Naive thymus-derived CD8-positive, alpha-beta T cell (primary cell): ENCODE measurements at places on chromosomes 11 and 22. TPM values are rescaled to one million over a fixed set of nuclear protein-coding genes. Genes with fewer than 3 reads are reported as not detected.

- no peak for DNase-seq
These were observed 117.6 kb downstream of the DSCAML1 start for GRCh38 chr11:117679461-117679860.

DNA sequence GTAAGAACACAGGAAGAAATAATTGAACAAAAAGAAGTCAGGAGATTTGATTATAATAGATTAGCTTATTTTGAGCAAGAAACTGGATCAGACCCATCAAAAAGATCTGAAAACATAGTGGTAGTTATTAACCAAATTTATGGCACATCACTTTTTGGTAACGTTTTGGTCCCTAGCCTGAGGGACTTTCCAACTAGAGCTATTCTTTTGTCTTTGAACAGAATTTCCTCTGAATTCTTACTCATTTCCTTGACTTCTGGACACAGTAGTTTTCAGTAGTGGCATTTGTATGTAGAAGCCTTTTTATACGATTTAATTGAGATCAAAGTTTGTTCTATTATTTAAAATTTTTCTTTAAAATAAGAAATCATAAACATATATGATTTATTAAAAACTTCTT is 96.5 kb upstream of the PDGFD start:
- no peak for DNase-seq

DNA sequence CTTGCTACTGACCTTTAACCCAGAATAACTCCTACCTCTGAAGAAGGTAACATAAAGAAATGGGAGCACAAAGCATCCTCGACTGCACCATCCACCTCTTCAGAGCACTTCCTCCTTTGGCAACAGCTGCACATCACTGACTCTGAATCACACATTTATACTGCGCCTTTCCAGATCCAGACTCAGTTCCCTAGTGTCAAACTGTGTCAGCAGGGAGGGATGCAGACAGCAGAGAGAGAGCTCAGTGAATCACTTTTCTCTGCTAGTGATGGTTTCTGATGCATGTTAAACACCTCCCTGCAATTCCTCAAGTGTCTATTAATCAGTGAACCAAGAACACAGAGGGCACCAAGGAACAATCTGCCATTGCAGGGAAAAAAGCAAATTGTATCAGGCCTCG is 118.9 kb downstream of the PLEKHA7 start:
- no peak for DNase-seq

The MRGPRE gene
- not detected for total RNA-seq

- DNase-seq = no peak
These were observed 8.5 kb downstream of the ACAD8 start for GRCh38 chr11:134261626-134262488.

The KCNQ1OT1 gene
- 0.22 TPM for total RNA-seq

- DNase-seq = no peak
These were observed 31.9 kb downstream of the ANKK1 start for GRCh38 chr11:113419454-113420003.

- DNase-seq = no peak
These were observed 231.7 kb upstream of the NARS2 start for GRCh38 chr11:78806214-78807004.

DNA sequence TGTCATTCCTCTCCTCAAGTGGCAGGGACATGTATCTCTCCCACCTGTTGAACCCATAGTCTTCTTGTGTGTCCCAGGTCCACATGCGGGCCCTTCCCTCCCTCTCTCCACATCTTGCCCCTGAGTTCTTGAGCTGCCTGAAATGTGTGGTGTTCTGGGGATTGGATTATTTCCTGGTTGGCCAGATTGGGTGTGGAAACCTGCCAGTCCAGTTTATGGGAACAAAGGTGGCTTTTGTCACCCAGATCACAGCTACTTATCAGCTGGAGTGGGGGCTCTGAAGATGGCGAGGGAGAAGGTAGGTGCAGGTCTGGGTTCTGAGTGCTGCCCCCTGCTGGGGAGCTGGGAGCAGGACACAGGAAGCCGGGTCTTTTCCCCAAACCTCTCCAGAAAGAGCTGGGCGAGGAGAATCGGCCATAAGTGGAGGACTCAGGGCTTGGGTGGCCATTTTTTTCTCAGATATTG is 14.2 kb downstream of the DTX4 start:
- peak; percentile 38 for DNase-seq

The PTPRCAP gene
- 212 TPM for total RNA-seq

The RFPL1 gene
- not detected for total RNA-seq

The NRXN2 gene
- total RNA-seq = 0.21 TPM

The NXPE2 gene
- not detected for total RNA-seq

The SCGB2A2 gene
- total RNA-seq = not detected

The LRRC4C gene
- not detected for total RNA-seq

- no peak for DNase-seq
These were observed 1.5 kb upstream of the JAML start for GRCh38 chr11:118226296-118226695.

GRCh38 chr22:45554040-45554406 is 51.3 kb downstream of the FBLN1 start:
- DNase-seq = no peak

- DNase-seq = no peak
These were observed 97.0 kb upstream of the MPPED2 start for GRCh38 chr11:30683176-30683575.

GRCh38 chr22:21626735-21627469 is 2.9 kb downstream of the YDJC start:
- DNase-seq = no peak

GRCh38 chr11:30370164-30370563 is 47.3 kb downstream of the ARL14EP start:
- no peak for DNase-seq

DNA sequence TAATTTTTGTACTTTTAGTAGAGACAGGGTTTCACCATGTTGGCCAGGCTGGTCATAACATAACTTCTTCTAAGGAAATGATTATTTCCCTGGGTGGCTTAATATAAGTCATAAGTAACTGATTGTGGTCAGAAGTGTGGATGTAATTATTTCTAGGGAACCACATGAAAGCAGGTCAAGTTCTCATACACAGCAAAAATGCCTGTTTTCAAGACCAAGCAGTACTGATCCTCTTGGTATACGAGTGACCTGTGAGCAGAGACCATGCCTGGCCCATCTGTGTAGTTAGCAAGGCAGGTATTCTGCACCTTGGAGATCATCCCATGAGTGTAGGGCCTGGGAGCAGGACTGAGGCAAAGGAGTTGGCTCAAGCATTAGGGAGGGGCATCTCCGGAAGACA is 32.5 kb upstream of the NUCB2 start:
- no peak for DNase-seq

The FOLH1 gene
- not detected for total RNA-seq

DNA sequence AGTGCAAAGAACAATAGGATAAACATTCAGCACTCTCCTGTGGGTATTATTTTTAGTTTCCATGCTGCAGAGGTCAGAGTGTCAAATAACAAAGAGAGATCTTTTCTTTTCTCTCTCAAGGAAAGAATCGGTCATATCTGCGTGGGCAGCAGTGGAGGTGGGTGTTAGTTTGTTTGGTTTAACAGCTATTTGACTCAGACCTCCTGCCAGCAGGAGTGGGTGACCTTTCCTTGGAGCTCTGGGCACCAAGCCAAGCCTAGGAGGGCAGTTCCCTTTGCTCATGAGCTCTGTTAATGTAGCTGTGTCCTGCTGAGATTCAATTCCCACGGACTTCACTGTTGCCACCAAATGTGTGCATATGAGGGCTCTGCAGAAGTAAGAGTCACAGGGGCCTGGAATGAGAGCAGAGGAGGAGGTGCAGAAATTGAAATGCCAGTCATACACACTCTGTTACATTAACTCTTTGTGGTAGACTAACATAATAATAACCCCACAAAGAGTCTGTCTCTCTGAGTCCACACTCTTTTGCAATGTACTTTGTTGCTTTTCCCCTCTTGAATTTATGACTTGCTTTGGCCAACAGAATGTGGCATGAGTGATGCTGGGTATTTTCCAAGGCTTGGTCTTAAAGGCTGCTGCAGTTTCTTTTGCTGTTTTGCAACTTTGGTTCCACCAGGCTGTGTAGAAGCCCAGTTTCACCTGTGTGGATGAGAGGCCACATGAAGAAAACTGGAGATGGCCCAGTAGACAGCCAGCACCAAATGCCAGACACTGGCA is 76.0 kb upstream of the GRK3 start:
- no peak for DNase-seq

DNA sequence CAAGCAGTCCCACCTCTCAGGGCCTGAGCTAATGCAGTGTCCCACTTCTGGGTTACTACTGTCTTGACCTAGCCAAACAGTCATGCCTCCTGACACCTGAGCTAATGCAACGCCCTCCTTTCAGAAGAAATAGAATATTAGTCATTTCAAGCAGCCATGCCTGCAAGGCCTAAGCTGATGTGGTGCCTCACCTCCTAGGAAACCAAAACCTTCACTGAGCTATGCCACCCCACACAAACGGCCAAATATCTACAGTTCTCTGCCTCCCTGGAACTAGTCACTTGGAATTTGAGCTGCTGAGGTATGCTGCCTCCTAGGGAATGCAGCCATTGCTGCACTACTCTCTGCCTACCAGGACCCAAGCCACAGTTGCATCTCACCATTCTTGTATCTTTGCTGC is 8.3 kb upstream of the MS4A6E start:
- DNase-seq = no peak

The BRD1 gene
- 86.8 TPM for total RNA-seq

DNA sequence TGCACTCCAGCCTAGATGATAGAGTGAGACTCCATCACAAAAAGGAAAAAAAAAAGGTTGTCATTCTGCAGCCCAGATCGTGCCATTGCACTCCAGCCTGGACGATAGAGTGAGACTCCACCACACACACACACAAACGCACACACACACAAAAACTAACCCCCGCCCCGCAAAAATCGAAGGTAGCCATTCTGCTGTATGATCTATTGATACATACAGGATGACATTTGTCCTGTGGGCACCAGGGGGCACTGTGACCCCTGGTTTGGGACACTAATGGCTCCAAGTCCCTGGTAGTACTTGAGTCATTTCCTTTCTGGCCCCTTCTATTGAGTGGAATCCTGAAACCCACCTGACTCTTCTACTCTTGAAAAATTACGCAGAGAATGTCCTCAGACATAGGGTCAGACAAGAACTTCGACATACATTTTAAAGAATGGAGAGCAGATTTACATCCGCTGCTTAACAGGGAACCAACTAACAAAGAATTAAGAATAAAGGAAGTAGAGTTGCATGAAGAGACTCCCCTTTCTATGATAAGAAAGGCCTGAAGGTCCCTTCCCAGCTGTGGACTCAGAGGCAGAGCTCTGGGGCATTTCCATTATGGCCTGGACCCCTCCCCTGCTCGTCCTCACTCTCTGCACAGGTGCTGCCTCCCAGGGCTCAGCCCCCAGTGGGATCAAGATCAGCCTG is 35.0 kb upstream of the PRAME start:
- peak; percentile 4 for DNase-seq

- DNase-seq = no peak
These were observed 62.4 kb upstream of the BMAL1 start for GRCh38 chr11:13215149-13215548.

DNA sequence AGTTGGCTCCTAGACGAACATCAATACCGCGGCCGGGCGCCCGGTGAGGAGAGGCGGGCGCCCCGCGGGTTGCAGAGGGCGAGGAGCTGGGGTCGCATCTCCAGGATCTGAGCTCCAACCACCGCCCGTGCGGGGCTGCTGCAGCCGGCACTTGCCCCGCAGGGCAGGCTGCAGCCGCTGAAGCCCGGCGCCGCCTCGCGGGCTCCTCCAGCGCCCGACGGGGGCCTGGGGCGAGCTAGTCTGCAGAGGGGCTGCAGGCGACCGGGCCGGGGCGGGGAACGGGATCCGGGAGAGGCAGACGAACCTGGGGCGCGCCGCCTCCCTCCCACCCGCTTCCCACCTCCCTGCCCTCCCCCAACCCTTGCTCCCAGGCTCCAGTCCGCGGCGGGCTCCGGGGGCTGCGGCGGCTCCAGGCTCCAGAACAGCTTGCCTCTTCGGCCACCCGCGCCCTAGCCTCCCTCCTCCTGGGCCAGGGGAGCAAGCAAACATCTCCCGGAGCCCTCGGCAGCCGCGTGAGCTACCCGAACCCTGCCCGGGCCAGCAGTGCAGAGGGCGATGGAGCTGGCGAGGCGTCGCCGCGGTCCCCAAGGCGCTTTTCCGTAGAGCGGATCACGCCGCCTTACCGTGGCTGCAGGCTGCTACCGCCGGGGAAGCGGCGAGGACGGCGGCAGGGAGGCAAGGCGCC is 802 bp downstream of the TENM4 start:
- DNase-seq = no peak

DNA sequence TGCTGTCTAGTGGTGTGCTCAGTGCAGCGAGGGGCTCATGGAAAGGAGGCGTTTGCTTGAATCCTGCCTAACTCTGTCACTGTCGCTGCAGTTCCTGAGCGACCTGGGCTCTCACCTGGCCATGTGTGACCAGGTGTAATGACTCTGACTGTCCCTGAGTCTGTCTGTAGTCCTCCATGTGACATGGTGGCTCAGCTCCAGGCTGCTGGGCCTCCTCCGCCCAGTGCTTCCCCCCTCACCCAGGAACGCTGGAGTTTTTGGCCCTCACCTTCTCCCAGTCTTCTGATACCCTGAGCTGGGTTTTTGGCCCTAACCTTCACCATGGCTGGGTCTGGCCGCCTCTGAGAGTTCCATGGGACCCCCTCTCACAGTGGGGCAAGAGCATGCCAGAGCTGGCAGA is 20.3 kb downstream of the MICALL1 start:
- no peak for DNase-seq

DNA sequence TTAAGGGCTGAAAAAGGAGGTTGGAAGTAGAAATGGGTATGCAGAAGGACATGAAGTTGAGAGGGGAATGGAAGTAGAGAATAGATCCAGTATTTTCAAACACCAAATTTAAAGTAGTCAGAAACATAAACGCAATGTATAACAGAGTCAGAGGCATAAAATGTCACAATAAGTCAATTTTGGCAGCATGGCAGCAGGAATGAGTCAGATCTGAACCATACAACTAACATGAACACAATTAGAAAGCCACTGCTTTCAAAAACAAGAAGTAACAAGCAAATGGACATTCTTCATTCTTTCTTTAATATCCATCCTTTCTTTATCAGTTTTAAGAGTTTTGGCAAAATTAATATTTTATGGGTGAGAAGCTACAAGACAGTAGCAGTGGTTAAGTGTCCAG is 2.5 kb downstream of the CHORDC1 start:
- DNase-seq = no peak

GRCh38 chr11:132858223-132858622 is 674.1 kb downstream of the OPCML start:
- no peak for DNase-seq

The C1QTNF4 gene
- total RNA-seq = 1.2 TPM

DNA sequence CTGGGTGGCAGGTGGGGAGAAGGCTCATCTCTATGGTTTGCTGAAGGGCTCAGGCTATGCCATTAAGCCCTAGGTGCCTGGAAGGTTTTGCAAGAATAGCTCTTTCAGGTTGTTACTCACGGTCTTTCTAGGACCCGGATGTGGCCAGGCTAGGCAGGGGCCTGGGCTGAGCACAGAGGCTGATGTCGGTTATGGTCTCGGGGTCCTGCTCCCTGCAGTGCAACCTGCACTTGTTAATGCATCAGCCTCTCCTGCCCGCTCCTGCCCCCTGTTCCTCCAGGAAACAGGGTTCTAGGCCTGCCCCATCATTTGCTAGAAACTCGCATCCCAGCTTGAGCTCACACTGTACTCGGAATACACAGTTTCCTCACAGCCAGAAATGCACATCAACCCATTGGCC is 79.1 kb upstream of the SLC22A12 start:
- no peak for DNase-seq
